NCI-H1417 treated with DMSO at 0.1 percent for 48 hours (cell line): ENCODE measurements at places on chromosomes 5 and 9.

DNA sequence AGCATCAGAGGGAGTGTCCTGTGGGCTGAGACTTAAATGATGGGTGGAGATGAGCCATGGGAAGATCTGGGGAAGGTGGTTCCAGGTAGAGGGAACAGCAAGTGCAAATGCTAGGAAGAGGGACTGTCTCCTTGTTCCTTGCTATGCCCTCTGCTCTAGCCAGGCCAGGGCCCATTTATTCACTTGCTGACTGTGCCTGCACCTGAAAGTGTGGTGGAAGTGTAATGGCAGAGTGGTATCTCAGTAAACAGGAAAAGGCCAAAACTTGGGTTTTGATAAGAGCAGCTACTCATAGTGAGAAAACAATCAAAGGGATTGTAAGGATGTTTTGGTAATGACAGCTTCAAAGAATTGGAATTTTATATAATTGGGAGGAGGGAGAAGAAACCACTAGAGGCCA, 32.4 kb downstream of the TLE4 start:
- no peak for DNase-seq

- no peak for DNase-seq
Observed at GRCh38 chr9:130997925-130998596, 10.9 kb upstream of the LAMC3 start.

GRCh38 chr5:175657593-175658271, at the start of gene HRH2:
Gene HRH2, plus strand, starts transcription at chr5:175658071. Its CDS starts 25,163 bp downstream, at chr5:175683234.
- DNase-seq = no peak

DNA sequence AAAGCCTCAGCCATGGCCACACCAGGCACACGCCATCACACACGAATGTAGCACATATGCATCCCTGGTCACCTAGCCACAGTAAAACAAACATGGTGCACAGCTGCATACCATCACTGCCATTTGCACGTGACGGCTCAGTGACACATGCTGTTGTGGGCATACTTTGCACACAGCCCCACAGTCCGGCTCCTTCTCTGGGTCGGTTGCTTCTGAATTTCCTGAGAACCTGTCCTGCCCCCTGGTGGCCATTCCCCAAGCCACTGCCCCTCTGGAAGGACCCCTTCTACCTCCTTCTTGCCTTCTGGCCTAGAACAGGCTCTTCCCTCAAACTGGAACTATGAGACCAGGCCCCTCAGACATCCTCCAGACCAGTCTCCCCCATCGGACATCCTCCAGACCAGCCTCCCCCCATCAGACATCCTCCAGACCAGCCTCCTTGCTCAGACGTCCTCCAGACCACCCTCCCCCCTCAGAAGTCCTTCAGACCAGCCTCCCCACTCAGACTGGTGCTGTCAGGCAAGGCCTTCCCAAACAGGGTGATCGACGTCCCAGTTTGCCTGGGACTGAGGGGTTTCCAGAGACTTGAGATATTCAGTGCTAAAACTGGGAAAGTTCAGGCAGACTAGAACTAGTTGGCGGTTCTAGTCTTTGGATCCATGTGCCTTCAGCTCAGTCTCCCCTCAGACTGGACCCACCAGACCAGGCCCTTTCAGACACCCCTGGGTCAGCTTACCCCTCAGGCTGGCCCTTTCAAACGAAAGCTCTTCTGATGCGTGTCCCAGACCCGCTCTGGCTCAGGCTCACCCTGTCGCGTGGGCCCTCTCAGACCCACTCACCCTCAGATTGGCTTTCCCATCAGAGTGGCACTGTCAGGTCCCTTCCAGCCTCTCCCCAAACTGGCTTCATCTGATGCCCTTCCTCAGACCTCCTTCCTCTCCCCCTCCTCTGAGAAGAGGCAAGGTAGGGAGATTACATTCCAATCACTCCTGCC, 24.3 kb upstream of the ENHO start:
- no peak for DNase-seq

GRCh38 chr9:34326690-34327089, 2.4 kb downstream of the KIF24 start:
- no peak for DNase-seq

GRCh38 chr9:12956261-12956660, 181.4 kb downstream of the LURAP1L start:
- DNase-seq = no peak

DNA sequence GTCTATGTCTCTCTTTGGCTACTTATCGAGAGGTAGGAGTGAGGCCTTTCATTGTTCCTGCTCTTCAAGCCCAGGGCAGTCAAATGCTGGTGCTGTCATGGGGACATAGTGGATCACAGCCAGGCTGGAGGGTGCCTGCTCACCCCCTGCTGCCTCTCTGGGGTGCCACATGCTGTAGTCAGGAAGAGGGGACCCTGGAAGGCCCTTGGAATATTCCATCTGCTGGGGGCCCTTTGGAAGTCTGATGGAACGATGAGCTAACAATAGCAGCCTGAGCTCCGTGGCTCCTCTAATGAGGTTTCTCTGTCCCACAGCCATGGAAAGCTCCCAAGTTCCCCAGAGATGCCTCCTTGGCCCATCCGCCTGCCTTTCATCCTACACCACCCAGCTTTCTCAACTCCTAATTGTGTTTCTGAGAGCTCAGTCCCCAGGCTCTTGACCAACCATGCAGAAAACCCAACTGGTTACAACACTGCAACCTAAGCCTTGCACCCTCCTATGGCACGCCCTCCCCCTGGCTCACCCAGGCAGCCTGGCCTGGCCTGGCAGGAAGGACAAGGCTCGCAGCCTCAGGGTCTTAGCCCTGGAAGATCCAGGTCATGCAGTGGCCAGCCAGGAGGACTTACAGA, 91.7 kb downstream of the NRG2 start:
- DNase-seq = no peak

DNA sequence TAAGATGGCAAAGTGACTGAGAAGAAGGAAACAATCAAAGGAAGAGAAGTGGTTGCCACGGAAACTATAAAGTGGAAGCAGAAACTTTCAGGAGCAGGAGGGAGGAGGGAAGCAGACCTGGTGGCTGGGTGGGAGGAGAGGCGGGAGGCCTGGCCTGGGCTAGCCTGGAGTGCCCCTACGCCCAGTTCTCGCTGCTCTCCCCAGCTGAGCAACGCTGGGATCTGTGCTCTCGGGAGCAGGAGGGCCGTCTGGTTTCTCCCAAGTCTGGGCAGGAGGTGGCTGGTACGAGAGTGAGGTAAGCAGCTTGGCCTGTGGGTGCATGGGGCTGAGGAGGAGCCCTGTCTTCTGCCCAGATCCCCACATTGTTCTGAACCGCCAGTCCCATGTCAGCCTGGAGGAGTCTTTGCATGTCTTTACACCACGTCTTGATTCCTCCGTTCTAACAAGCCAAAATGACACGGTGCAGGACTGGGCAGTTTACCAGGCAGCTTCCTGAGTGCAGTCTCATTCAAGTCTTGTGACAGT, 15.0 kb upstream of the DAB2IP start:
- DNase-seq = no peak

- peak; percentile 34 for DNase-seq
Observed at GRCh38 chr9:130107234-130107861, 53.6 kb downstream of the GPR107 start.

- DNase-seq = no peak
Observed at GRCh38 chr9:87816036-87816435, 66.6 kb upstream of the SPATA31E1 start.
